ENCODE measurements at places on chromosomes 6 and 20.

DNA sequence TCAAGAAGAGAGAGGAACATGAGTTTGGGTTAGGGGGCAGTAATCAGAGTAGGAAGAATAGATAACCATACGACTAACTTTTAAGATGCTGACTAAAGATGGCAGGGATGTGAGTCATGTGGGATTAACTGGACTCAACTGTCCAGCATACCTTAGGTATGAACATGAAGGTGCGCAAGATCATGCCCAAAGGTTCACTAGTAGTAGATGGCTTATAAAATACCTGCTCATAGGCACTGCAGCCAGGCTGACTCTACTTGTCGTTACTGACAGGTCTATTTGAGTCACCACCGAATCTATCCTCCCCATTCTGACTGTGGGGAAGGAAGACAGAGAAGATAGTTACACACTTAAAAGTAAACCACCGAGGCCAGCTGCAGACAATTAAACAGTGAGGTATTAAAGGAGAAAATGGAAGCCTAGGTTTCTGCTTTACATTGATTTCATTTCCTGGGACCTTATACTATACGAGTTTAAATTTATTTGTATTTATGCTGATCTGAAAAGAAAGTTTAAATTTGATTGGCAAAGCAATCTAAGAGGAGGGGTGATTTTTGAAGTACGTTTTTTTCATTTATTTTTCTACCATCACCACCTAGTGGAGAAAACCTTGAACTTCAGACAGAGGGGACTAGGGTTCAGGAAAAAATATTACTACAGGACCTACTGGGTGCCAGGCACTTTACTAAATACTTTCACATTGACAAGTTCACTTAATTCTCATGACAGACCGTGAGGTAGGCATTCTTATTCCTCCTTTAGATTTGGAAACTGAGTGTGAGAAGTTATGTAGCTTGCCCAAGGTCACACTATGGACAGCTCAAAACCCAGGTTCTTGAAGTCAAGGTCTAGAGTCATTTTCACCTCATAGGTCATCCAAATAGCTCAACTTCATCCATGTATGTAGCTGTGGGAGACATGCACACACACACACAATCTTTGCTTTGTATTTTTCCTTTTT lies 4.0 kb upstream of the WRNIP1 start:
- DNase-seq: no peak

DNA sequence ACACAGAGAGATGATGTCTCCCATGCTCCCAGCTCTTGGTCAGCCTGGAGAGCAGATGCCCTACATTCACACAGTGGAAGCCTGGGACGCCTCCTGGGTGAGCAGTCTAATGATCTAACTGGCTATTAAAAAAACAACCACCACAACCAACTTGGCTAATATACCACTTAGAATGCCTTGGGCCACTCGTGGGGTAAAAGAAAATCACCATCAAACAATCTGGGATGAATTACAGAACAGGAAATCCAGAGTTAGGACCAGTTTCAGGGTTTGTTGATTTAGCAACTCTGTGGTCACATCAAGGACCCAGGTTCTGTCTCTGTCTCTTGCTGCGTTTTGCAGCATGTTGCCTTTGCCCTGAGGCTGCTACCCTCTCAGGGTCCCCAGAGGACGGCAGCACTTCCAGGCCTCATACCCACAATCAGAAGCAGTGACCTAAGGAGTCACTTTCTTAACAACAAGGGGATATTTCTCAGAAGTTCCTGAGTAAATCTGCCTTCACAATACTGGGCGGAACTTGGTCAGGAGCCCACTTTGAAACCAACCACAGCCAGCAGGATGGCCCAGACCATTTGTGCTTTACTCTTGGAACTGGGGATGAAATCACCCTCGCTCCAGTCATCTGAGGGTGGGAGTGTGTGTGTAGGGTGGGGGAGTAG lies 118.7 kb downstream of the CLIC5 start:
- no peak for DNase-seq

DNA sequence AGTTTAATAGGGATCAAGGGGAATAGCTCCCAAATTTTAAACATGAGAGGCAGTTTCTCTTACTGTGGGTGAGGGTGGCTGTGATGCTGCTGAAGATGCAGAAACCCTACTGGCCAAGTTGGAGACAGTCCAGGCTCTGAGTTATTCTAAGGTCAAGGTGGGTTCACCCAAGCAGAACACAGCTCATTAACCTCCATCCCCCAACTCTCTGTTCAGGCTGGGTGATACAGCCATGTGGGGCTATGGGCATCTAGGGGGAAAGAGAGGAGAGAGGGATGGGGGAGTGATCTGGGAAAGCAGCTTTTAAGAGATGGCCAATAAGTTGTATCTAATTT lies 18.9 kb upstream of the TRAM2 start:
- no peak for DNase-seq

GRCh38 chr6:100339574-100340255 lies 125.0 kb downstream of the SIM1 start:
- no peak for DNase-seq

Measured in activated CD4-positive, alpha-beta T cell treated with anti-CD3 and anti-CD28 coated beads for 4 hours (primary cell).